ENCODE measurements at places on chromosomes 11 and 22.

DNA sequence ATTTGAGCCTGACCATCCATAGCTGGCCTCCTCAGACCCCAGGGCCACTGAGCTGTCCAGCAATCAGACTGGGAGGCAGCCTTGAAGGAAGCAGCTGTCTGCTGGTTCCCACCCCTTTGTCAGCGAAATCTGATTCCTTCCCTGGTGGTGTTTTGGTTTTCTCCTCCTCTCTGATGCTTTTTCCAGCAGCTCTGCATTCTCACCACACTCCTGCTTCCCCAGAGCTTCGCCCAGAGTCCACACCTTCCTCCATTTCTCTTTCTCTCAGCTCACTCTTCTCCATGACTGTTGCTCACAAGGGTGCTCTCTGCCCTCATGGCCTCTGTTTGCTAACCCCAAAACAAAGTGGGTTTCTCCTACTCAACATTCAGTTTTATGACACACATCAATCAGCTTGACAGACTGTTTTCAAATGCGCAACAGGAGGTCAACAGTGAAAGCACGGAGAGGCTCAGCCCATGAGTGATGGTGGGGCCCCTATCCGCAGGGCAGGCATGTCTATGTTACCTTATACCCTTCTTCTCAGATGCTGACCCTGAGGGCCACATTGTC lies 130.6 kb upstream of the MTNR1B start:
- DNase-seq: no peak

DNA sequence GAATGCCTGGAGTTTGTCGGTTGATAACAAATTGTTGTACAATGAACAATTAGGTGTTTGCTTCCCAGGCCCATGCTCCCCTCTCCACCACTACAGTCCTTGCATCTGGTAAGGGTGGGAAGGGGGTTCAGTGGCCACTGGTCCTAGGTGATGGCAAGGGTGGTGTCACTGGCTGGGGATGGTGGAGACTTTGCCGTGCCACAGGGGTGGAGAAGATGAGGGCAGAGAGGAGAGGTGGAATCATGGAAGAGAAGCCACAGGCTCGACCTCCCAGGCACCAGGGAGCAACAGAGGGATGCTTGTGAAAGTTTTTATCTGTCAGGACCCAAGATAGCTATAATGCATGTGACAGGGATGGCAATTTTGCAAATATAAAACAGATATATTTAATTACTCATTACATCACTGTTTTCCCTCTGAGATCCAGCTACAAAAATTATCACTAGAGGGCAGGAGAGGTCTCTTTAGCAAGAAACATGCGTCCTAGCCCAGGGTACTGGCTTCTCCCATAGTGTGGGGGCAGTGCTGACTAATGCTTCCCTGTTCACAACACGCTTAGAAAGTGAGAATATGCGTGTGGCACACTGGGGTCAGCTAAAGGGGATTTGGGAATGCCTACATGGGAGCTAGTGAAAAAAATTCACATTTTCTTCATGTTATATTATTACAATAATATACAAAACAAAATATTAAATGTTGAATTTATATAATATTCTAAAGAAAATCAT lies 49.0 kb upstream of the AMPD3 start:
- DNase-seq: peak; percentile 64

DNA sequence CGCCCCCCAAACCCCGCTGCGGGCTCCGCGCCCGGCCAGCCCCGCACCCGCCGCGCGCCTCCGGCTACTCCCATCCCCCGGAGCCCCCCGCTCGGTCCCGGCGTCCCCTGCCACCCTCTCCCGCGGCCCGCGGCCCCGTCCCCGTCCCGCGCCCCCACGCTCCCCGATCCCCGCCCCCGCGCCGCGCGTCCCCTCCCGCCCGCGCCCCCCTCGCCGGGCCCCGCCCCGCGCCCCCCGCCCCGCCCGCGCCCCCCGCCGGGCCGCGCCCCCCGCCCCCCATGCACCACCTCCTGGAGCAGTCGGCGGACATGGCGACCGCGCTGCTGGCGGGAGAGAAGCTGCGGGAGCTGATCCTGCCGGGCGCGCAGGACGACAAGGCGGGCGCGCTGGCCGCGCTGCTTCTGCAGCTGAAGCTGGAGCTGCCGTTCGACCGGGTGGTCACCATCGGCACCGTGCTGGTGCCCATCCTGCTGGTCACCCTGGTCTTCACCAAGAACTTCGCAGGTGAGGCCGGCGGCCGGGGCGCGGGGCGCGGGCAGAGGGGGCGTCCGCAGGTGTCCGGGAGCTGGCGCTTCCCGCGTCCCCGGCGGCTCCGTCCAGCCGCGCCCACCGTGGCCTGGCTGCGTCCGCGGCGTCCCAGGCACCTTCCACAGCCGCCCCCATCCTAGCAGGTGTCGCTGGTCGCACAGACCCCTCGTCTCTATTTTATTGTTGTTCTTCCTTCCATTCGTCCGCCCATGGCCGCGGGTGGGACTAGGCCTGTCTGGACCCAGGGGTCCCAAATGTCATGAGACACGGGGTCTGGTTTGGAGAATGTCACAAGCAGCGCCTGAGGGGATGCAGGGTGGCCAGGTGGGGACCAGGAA lies at the start of gene PANX2:
PANX2 (plus strand) TSS at position 279 of the 866 bp plus-strand sequence; CDS start at position 279, 0 bp downstream.
- no peak for DNase-seq

DNA sequence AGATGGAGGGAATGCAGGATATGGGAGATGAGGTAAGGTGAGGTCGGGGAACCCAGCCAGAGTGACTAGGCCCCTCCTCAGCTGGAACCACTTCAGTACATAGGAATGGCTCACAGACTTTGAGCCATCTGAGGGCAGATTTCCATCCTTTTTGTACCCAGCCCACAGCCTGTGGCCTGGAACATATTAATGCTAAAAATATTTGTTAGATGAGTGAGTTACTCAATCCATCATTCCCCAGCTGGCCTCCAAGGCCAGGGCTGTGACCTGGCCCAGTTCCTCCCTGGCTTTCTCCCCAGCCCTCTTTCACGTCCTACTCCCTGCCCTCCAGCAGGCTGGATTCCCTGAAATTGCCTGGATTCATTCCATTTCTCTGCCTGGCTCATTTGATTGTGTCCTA lies 57.2 kb upstream of the PRDM11 start:
- DNase-seq: no peak

- no peak for DNase-seq
Measured at GRCh38 chr11:70307176-70307575, 36.7 kb downstream of the PPFIA1 start.

- DNase-seq: no peak
Measured at GRCh38 chr11:28596816-28597215, 488.6 kb downstream of the METTL15 start.

- no peak for DNase-seq
Measured at GRCh38 chr11:108483163-108483562, 15.0 kb downstream of the POGLUT3 start.

- no peak for DNase-seq
Measured at GRCh38 chr11:43197379-43197778, 114.4 kb upstream of the API5 start.

DNA sequence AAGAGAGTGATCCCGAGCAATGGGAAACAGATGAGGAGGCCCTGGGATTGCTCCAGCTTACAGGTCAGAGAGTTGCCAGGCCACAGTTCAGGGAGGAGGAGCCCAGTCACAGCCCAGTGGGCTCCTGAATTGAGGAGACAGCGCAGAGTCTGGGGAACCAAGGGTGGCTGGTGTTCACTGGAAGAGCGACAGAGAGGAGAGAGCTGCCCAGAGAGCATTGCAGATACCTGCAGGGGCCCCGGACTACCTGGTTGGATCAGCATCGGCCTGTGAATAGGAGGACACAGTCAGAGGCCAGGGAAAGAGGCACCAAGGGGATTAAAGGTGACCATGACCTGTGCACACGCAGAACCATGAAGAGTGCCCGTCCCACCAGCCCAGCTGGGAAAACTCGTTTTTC lies 648.6 kb downstream of the TBC1D22A start:
- DNase-seq: no peak

DNA sequence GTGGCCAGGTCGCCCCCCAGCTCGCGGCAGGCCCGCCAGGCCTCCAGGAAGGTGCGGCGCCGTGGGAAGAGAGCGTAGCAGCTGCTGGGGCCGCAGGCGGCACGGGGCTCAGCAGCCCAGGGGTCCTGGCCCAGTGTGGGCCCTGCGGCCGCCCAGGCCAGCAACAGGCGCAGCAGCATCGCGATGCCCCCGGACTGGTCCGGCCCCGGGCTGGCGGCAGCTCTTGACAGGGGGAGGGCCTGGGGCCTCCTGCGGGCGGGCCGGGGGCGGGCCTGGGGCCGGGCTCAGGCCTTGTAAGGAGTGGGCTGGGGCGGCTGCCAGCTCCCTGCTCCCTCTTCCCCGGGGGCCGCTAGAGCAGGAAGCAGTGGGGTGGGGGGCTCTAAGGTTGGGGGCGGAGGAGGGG lies at the start of gene CD248:
CD248 (minus strand) TSS at position 196 of the 403 bp plus-strand sequence; CDS start at position 179, 17 bp downstream.
- no peak for DNase-seq

All from stimulated activated CD4-positive, alpha-beta T cell treated with anti-CD3 and anti-CD28 coated beads, Interleukin-4, amount 100 ng/mL, for 24 hours (primary cell).